Brain microvascular endothelial cell (primary cell): ENCODE measurements at places on chromosomes 6 and 20.
A peak's percentile ranks its signal among the peaks of the same experiment; 100 is the strongest.

DNA sequence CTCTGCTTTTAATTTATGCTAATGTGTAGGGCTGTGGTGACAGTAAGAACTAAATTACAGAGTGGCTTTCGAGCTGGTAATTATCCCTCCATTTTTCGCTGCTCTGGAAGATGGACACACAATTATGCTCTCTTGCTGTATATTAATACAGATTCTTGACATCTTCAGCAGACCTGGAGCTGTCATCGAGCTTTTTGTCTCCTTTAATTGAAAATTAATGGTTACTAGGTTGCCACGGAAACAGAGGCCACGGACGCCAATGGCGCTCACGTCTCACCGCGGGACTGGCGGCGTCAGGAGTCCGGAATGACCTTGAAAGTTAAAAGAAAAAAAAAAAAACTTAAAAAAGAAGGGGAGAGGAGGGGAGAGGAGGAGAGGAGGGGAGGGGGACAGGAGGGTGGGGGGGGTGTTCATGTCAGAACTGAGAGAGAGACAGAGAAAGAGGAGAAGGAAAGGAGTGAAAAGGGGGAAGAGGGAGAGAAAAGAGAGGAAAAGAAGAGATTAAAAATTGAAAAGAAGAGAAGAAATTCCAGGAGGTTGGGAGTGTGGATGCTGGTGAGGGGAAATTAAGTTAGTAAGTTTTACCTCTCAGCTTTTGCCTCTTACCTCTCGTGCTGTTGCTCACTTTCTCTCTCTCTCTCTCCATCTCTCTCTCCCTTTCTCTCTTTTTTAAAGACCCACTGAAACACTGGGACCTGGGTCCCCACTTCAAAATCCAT, 22.1 kb upstream of the FOXP4 start:
- no peak for DNase-seq

- no peak for DNase-seq
Measured at GRCh38 chr20:54227241-54227640, 19.4 kb downstream of the PFDN4 start.

DNA sequence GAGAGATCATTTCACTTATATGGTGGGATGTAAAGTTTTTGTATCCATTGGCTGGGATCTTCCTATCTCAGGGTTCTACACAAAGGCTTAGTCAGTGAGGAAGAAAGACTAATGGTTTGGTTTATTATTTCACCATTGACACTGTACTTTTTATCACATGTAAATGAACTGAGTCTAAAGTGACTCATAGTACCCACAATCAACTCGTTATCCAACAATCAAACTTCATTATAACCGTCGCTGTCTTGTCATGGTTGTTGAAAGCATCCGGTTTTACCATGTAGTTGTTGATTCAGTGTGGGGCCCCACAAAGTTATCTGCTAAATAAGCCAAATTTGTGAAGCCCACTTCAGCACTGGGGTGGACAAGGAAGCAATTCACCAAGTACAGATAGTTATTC, 55.8 kb upstream of the MTRF1L start:
- DNase-seq = no peak

GRCh38 chr6:133551847-133552341, 310.7 kb downstream of the EYA4 start:
- DNase-seq = peak; percentile 98

GRCh38 chr6:34310817-34311216, 62.0 kb upstream of the SMIM29 start:
- no peak for DNase-seq

DNA sequence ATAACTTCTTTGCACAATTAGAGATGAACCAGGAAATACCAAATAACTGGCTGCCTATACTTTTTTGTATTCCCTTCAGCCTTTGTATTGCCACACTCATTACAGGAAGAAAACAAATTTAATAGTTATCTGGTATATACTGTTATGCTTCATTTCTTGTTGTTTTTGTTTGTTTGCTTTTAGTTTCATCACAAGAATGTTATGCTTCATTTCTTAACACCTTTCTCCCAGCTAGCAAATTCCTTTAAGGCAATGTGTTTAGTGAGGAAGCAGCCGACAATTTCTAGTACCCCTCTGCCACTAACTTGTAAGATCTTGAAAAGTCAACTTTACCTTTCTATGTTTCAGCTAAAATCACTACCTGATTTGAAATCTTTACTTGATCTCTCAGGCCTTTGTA, 1.4 kb downstream of the NCOA6 start:
- no peak for DNase-seq

- DNase-seq = no peak
Measured at GRCh38 chr6:35086636-35087360, 54.3 kb downstream of the TCP11 start.

DNA sequence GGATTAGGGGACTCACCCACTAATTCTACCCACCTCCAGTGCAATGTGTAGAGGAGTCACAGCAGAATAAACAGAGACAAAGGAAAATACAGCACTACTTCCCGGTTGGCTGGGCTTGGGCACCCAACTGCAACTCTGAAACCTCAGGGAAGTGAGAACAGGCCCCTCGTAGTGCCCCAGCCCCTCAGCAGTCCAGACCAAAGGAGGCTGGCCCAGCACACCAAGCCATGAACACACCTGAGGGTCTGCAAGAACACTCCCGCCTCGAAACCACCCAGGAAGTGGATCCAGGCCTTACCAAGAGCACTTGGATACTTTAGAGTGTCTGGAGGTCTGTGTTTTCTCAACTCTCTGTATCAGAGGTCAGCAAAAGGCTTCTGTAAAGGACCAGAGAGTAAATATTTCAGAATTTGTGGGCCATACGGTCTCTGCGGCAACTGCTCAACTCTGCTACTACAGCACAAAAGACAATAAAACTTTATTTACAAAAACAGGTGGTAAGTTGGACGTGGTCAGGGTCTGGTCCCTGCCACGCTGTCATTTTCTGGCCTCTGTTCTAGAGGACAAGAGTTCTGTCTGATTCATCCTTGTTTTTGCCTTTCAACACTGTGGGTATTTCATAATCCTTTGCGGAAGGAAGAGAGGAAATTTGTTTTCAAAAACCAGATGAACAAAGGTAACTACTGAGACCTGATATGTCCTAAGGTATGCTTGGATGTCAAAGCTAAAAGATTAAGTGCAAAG, 154.6 kb downstream of the PTPRT start:
- DNase-seq = no peak

- no peak for DNase-seq
Measured at GRCh38 chr6:126720304-126720703, 380.4 kb downstream of the CENPW start.

- no peak for DNase-seq
Measured at GRCh38 chr20:5085380-5085779, 34.4 kb downstream of the PCNA start.

GRCh38 chr20:34637245-34638038, 39.5 kb downstream of the PIGU start:
- DNase-seq = peak; percentile 61

- DNase-seq = no peak
Measured at GRCh38 chr6:34665019-34665418, 31.5 kb downstream of the ILRUN start.

- DNase-seq = no peak
Measured at GRCh38 chr6:138521790-138522189, 22.5 kb upstream of the NHSL1 start.

GRCh38 chr20:43444107-43444506, 13.6 kb upstream of the SRSF6 start:
- DNase-seq = no peak

DNA sequence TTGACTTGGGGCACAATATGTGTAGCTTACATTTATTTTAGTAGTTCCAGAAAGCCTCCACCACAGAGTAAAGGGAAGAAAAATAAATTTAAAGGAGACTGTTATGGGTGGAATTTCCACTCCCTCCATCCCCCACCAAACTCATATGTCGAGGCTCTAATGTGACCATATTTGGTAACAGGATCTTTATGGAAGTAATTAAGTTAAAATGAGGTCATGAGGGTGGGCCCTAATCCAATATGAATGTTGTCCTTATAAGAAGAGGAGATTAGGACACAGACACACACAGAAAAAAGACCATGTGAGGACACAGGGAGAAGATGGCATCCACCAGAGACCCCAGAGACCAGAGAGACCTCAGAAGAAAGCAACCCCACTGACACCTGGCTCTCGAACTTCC, 189.7 kb downstream of the EDN1 start:
- DNase-seq = no peak

- no peak for DNase-seq
Measured at GRCh38 chr6:140932909-140933308, 1199.8 kb upstream of the GJE1 start.

- DNase-seq = no peak
Measured at GRCh38 chr20:49750611-49751396, 37.1 kb upstream of the B4GALT5 start.

- DNase-seq = no peak
Measured at GRCh38 chr20:14707026-14707680, 369.7 kb upstream of the FLRT3 start.

GRCh38 chr20:1212607-1213396, 9.5 kb downstream of the C20orf202 start:
- peak; percentile 68 for DNase-seq

- DNase-seq = no peak
Measured at GRCh38 chr6:6583836-6584235, 4.7 kb upstream of the LY86 start.

DNA sequence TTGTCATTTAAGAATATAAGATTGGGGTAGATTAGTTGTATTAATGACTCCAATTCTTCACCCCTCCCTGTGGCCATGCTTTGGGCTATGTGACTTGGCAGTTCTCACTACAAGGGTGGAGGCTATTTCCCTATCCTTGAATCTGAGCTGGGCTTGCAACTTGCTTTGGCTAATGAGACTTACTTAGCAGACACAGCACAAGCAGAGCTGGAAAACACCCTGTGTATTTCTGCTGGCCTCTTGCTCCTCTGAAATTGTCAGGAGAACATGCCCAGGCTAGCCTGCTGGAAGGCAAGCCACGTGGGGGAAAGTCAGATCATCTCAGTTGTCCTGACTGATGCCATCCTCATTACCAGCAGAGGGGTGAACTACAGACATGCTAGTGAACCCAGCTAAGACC, 126.5 kb upstream of the HDGFL1 start:
- DNase-seq = no peak

DNA sequence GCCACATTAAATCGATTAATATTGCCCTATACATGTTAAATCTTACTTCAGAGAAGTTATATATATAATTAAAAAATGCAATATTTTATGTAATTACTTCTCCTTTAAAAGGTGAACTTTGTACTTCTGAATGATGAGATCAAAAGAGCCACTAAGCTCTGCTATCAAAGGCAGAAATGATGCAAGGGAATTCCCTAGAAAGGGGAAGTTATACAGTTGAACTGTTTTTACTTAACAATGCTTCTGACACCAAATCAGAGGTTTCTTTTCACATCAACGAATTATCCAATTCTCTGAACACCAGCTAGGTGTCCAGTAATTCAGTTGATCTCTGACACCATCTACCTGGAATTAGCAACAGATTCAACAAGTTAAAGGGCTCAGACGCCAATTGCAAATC, 319.9 kb upstream of the TSHZ2 start:
- DNase-seq = no peak

DNA sequence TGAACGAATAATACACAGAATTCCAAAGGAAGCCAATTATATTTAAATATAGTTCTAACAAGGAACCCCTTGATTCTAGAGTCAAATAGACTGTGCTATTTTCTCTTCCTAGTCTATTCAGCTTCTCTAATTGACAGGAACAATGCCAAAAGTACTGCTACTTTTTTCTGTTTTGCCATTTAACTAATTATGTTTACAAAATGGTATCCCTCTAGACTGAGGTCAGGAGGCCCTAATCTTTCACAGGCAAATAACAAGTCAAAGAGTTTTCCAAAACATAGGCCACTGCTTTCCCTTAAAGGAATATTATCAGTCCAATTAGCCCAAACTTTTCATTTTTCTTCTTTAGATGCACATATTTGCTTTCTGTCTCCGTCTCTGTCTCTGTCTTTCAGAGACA, 539.3 kb downstream of the RFPL4B start:
- DNase-seq = no peak

DNA sequence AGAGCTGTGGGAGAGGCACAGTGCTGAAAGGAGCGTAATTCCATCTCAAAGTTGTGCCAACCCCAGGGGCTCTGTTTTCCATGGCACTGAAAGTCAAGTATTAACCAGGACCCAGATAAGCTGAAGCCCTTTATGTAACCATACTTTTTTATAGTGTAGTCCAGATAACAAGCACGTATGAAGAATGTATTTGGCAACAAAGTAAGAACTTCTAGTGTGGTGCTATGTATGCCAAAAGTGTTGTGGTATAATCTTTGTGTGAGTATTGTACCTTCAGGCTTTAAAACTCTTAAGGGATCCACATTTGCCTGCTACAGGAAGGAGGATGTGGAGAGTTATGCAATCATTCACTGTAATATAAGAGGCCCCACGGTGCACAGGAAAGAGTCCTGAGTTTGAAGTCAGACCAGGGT, 129.4 kb downstream of the IBTK start:
- DNase-seq = no peak
